ENCODE measurements at places on chromosomes 6 and 20.

- no peak for DNase-seq
Measured at GRCh38 chr6:100724696-100725095, 156.4 kb downstream of the ASCC3 start.

GRCh38 chr6:105300090-105300489, 102.8 kb downstream of the PREP start:
- no peak for DNase-seq

DNA sequence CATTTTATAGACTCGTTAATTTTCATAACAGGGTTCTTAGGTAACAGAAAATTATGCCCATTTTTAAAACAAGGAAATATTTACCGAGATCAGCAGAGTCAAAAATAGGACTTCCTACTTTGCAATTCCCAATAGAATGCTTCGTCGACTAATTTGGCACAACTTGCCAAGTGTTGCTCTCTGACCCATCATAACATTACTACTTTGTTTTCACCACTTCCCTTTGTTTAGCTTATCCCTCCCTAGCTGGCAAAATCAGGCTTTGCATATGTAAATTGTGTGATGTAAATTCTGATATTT, 914 bp upstream of the RANBP9 start:
- DNase-seq = no peak

DNA sequence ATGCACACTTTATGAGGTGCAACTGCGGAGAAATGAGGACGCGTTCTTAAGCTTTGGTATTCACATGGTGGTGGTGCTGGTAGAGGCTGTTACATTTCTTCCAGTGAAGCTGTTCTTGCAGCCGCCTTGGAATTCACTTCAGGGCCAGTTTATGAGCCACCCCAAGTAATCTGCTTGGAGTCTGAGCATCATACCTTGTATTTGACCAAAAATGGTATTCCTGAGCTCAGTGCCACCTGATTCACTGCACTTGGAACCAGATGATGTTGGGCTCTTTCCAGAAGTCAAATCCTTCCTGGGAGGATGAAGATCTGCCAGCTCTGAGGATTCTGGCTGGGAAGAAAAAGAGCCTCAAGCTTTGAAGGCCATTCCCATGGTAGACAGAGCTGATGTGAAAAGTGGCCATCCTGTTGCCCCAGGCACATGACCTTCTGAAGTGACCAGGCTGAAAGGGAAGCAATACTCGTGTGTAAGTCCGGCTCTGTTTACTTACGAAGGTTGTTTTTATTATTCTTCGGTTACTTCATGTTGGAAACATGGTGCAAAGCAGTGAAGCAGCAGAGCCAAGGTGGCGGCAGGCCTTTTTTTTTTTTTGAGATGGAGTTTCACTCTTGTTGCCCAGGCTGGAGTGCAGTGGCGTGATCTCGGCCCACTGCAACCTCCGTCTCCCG, 7.7 kb downstream of the MANBAL start:
- no peak for DNase-seq

- no peak for DNase-seq
Measured at GRCh38 chr6:15027472-15027871, 218.4 kb upstream of the JARID2 start.

Measured in stimulated activated CD8-positive, alpha-beta memory T cell treated with anti-CD3 and anti-CD28 coated beads, Interleukin-4, amount 100 ng/mL, for 1 hour (primary cell).